ENCODE measurements at places on chromosomes 6 and 20. TPM values are rescaled to one million over a fixed set of nuclear protein-coding genes. Genes with fewer than 3 reads are reported as not detected.

DNA sequence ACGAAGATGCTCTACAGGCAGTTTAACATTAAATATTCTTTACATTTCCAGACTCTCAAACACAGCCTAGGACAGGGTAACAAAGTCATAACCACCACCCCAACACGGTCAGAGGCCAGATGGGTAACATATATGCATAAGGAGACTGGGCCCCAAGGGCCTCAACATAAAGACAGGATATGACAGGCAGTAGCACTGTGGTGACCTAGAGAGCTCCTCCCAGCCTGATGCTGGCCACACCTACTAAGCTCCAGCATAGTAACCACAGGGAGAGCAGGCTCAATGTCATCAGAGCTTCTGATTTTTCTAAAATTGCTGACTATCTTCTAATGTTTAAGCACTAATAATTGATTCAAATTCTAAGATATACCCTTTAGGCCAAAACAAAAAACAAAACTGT, 21.7 kb downstream of the SMLR1 start:
- no peak overlapping the region for H3K4me3 ChIP-seq
- H3K36me3 ChIP-seq, result peaks cover 6% of the 10 kb centered on the region
- DNase-seq, result no peak

NRSN1 gene
- total RNA-seq, result not detected

SLC22A2 gene
- not detected for total RNA-seq

DNA sequence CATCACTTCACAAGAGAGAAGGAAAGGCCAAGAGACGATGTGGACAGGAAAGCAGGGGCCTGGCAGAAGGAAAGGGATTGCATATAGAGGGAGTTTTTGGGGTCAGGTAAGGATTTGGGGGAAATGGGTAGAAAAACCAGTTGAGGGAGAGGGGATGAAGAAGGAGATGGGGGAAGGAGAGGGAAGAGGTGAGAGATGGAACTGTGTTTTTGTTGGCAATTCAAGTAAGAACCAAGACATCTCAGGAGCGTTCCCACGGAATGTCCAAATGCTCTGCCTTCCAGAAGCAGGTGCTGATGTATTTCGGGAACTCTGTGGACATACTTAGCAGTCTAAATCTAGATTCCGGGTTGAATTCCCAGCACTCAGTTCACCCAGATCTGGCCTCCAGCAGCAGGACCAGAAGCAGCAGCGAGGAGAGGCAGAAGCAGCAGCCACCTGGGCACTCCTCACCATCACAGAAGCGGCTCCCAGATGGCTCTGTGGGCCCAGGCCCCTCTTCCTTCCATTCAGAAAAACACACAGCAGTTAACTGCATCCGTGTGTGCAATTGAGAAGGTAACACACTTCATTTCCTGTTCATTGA, 88.8 kb downstream of the DZANK1 start:
- no peaks in the 10 kb centered on the region for H3K36me3 ChIP-seq
- H3K27me3 ChIP-seq, result peaks cover 8% of the 10 kb centered on the region
- H3K4me1 ChIP-seq, result no peaks in the 10 kb centered on the region
- H3K27ac ChIP-seq, result no peak overlapping the region
- no peak overlapping the region for H3K4me3 ChIP-seq

SIRPB2 gene
- not detected for total RNA-seq

ZGPAT gene
- 23.1 TPM for total RNA-seq

DNA sequence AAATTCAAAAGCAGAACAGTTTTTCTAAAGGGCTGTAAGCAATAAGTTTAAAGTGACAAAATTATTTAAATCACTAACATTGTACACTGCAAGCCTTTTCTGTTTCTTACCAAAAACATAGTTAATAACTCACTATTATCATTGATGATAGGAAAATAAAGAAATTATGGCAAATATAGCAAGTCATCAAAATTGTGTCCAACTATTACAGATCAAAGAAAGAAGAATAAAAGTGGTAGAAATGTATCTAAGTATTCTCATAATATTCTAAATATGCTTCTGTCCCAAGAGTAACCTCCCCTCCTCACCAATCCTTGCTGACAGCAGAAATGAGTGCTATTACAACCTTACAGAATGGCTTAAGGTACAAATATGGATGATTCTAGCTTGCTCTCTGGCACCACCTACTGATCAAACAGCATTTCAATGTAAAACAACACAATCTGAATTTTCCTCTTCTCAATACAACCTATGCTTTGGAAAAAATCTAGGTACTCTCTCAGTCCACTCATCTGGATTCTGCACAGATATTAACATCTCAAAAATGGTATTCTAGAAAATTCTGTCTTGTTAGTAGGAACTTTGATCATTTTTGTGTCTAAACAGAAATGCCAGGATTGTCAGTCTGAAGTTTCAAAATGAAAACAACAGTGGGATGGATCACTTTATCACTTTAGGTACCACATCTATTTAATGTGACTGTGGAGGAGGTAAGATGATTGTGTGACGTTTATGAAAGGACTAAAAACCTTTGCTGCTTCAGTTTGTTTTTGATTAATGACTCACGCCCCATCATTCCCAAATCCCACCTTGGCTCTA, 40.9 kb downstream of the ZFP64 start:
- no peak overlapping the region for H3K27ac ChIP-seq
- peaks cover 4% of the 10 kb centered on the region for H3K4me1 ChIP-seq
- DNase-seq, result peak; percentile 20
- H3K4me3 ChIP-seq, result no peak overlapping the region
- peaks cover 4% of the 10 kb centered on the region for H3K36me3 ChIP-seq
- H3K27me3 ChIP-seq, result peaks cover 3% of the 10 kb centered on the region

DNA sequence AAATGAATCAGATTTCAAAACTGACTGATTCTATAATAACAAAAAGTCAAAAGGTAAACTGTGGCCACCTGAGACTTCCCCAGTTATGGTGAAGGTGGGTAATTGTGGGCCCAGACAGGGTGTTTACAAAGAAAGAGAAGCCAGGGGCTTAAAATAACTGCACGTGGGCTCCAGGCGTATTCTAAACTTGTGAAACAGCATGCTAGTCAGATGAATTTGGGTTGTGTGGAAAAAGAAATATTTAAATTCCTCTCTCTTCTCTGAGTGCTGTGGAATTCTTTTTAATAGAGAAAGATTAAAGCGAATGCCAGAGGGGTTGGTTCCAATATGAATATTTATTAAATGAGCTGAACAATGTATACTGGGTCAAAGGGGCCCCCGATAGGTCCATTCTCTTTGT, 166.3 kb upstream of the AFDN start:
- DNase-seq, result no peak
- 0 out of 2 replicates have a peak, but pooled peaks cover 5% of the 10 kb centered on the region for H3K36me3 ChIP-seq
- no peaks in the 10 kb centered on the region for H3K4me1 ChIP-seq
- no peak overlapping the region for H3K4me3 ChIP-seq
- H3K27me3 ChIP-seq, result peaks cover 2% of the 10 kb centered on the region

- H3K36me3 ChIP-seq, result no peaks in the 10 kb centered on the region
- no peak overlapping the region for H3K4me3 ChIP-seq
- H3K27me3 ChIP-seq, result no peaks in the 10 kb centered on the region
- H3K4me1 ChIP-seq, result peaks cover 21% of the 10 kb centered on the region
- H3K27ac ChIP-seq, result no peak overlapping the region
These were observed 30.0 kb upstream of the ARHGAP18 start for GRCh38 chr6:129740013-129740412.
